AG04450 (cell line): ENCODE measurements at places on chromosomes 5 and 9. TPM values are rescaled to one million over a fixed set of nuclear protein-coding genes. Genes with fewer than 3 reads are reported as not detected.

GHR gene
- polyA plus RNA-seq = 0.48 and 0.63 TPM in 2 replicates

LCN12 gene
- polyA plus RNA-seq = not detected in 2 replicates

LRRC19 gene
- not detected in 2 replicates for polyA plus RNA-seq

SHROOM1 gene
- 4.5 and 6.0 TPM in 2 replicates for polyA plus RNA-seq
